ENCODE measurements at places on chromosomes 3 and 15. TPM values are rescaled to one million over a fixed set of nuclear protein-coding genes. Genes with fewer than 3 reads are reported as not detected.

DNA sequence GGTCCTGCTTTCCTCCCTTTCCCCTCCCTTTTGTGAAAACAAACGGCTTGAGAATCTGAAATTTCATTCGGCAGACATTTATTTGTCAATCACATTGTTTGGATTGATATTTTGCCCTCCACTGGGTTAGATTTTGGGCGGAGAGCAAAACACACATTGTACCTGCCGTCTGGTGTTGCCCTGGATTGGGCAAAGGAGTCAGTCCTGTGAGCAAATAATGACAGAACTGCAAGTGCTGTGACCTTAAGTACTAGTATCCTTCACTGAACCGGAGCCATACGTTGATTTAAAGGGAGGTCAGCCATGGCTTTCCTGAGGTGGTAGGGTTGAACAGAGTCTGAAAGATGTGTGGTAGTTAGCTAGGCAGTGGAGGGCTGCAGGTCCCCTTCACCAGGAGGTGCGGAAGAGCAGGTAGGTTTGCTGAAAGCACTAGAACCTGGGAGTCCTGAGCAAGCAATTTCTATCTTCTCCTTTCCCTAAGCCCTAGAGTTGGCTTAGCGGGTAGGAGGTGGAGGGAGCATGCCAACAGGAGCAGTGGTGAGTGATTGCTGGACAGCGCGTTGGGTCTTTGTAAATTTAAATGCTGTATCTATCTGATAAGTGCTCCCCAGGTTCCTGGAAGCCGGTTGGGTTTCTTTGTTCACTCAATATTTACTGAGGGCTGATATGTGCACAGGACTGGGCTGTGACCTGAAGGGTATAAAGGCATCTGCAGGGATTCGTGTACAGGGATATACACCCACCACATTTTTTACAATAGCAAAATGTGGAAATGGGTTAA, 2.0 kb downstream of the PDIA5 start:
- DNase-seq = no peak

GRCh38 chr3:144364737-144365136, 393.1 kb downstream of the DIPK2A start:
- DNase-seq = no peak

GRCh38 chr3:10519236-10519635, 13.8 kb upstream of the ATP2B2 start:
- no peak for DNase-seq

CADPS gene
- total RNA-seq = not detected

SCAANT1 gene
- not detected for total RNA-seq
